ENCODE measurements at places on chromosomes 6 and 20. TPM values are rescaled to one million over a fixed set of nuclear protein-coding genes. Genes with fewer than 3 reads are reported as not detected.

The JPH2 gene
- total RNA-seq, result not detected

The COL21A1 gene
- not detected for total RNA-seq

The GPLD1 gene
- 0.59 TPM for total RNA-seq

The PTK6 gene
- 1.2 TPM for total RNA-seq

The ATXN1 gene
- 97.0 TPM for total RNA-seq

Measured in T-helper 1 cell treated with Interleukin-12 subunit alpha and Interleukin-12 subunit beta and Interleukin-4 antibody, amounts not matched to agents 30 ng/mL and 1 ng/mL, for 36 hours (primary cell).